RKO (cell line): ENCODE measurements at places on chromosomes 4 and X.

GRCh38 chrX:96224279-96224678 lies 460.4 kb upstream of the DIAPH2 start:
- no peak for DNase-seq

- DNase-seq = no peak
Observed at GRCh38 chr4:145703850-145704497, 24.0 kb downstream of the C4orf51 start.

- no peak for DNase-seq
Observed at GRCh38 chrX:21408307-21408706, 34.1 kb downstream of the CNKSR2 start.

DNA sequence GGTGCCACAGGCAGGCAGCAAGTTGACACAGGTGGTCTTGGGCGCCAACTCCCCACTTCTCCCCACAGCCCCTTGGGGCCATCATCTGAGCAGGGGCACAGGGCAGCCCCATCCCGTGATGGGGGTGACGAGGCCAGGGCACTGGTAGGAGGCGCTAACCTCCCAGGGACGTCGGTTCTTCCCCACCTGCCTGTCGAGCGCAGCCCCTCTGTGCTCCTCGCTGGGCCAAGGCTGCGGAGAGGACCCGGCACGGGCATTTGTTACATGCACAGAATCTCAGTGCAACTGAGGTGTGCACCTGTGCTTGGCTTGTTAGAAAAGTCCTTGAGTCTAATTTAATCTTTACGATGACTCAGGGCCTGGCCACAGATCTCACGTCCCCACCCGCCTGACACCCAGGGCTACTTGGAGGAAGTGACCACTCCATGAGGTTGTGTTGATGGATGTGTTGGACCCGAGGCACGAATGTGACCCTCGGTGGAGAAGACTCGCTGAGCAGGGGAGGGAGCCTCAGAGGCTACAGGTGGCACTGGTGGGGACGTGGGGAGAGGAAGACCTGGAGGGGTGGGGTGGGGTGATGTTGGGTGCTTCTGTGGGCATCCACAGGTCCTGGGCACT lies 3.1 kb upstream of the SH3TC1 start:
- DNase-seq = no peak

GRCh38 chrX:130523460-130524394 lies 121.9 kb downstream of the RBMX2 start:
- DNase-seq = no peak

- DNase-seq = no peak
Observed at GRCh38 chr4:186058253-186058979, 10.5 kb upstream of the TLR3 start.

GRCh38 chr4:124997991-124998390 lies 285.5 kb upstream of the ANKRD50 start:
- no peak for DNase-seq

DNA sequence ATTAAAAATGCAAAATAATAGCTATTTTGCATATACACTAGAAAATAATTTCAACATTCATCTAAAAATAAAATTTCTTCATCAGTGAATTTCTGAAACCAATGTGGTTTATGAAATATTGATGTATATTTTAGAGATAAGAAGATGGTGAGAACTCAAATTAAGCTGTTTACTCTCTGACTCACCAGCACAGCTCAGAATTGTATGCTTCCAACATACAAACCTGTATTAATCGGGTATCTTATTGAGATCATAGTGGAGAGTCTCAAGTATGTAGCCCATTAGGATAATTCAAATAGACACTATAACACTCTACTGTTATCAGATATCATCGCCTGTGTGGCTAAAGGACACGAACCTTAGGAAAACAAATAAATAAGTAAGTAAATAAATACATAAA lies 899.5 kb upstream of the INTU start:
- DNase-seq = no peak

DNA sequence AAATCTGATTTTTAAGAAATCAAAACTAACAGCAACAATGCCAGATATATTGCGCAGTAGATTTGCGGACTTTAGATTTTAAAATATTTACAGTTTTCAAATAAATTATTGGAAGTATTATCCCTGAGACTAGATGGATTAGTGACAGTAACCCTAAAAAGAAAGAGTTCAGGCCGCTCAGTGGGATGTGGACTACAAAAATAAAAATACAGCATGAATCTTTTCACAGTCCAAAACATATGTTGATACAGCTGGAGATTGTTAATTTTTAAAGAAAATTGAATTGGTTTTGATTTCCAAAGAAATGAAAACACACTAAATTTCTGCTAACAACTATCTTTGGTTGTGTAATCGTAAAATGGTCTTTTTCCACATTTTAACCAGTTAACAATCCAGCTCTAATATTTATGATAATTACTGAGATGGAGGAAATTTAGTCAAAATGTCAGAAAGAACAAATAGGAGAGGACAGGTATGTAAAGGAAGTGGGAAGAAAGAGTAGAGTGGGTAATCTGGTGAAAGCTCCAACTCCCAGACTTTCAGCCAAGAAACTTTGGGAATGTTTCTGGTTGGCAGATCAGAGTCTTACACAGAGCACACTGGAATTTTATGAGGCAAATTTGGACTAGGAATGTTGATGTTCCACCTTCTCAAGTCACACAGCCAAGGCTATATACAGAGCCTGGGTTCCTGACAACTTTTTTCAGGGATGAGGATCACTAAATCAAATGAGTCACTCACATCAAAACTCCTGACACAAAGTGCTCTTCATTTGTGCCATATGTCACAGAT lies 15.1 kb downstream of the C4orf36 start:
- no peak for DNase-seq

DNA sequence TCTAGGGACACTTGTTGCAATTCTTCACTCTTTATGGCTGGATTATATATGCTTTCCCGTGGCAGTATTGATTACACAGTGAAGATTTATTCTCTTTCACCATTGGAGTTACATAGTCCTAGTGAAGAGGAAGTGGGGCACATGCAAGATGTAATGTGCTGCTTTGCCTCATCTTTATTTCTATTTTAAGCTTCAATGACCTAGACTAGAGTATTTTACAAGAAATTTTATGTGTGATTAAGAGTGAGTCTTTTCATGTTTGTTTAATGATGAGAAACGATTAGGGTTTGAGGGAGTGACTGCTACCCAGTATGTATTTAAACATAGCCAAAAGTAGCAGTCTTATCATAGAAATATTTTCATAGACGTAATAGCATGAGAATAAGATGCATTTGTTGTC lies 30.8 kb downstream of the DIAPH2 start:
- DNase-seq = no peak

GRCh38 chr4:167955006-167955405 lies 137.3 kb upstream of the ANXA10 start:
- no peak for DNase-seq

GRCh38 chr4:73815145-73815544 lies 21.3 kb upstream of the CXCL6 start:
- DNase-seq = no peak

- peak; percentile 20 for DNase-seq
Observed at GRCh38 chr4:85210353-85210752, 243.9 kb upstream of the WDFY3 start.

DNA sequence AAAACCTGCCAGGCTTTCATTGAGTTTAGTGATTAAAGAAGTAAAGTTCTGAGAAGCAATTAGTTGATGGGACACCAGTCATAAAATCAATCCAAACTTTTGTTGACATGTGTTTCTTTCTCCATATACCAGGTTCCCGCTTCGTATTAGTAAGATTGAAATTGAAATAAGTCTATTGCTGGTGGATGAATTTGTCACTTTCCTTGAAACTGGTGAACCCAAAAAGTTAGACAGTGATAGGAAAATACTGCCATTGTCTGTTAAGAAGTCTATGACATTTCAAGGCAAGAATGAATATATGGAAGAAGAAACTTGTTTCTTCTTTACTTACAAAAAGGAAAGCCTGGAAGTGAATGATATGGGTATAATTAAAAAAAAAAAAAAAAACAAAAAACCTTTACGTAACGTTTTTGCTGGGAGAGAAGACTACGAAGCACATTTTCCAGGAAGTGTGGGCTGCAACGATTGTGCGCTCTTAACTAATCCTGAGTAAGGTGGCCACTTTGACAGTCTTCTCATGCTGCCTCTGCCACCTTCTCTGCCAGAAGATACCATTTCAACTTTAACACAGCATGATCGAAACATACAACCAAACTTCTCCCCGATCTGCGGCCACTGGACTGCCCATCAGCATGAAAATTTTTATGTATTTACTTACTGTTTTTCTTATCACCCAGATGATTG lies at the start of gene CD40LG:
TSS of gene CD40LG (plus strand) at position 482 of the 684 bp plus-strand sequence. CDS start at position 573, 91 bp downstream.
- DNase-seq = no peak

- no peak for DNase-seq
Observed at GRCh38 chrX:23854945-23855344, 52.8 kb downstream of the APOO start.

GRCh38 chrX:67346667-67347066 lies 197.2 kb upstream of the AR start:
- no peak for DNase-seq

GRCh38 chr4:93066749-93067148 lies 761.8 kb upstream of the ATOH1 start:
- DNase-seq = peak; percentile 21

DNA sequence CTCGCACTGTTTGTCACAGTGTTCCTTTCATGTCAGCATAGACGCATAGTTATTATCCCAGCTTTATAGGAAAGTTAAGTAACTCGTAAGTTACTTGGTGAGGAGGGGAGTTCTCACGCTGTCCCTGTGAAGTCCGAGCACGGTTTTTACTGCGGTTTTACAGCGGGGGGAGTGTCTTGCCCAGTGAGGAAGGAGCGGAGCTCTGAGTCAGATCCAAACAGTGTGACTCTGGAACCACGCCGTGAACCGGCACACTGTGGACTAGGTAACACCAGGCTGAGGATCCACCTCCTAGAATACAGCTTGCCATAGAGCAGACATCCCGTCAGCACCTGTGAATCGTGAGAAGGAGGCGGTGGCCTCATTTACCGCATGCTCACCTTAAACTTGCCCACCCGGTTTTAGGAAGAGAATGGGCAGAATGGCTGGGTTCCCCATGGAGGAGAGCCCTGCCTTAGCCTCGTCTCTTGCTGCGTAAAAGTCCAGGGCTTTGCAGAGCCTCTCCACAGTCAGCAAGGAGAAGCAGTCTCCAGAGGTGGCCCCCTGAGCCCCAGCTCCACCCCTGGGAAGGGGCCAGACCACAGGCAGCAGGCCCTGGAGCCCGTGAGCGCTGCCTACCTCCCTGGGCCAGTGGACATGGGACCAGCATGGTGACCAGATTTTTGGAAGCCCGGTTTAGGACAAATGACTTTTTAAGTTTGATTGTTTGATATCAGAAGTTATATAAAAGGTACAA lies 40.2 kb upstream of the HGFAC start:
- no peak for DNase-seq

DNA sequence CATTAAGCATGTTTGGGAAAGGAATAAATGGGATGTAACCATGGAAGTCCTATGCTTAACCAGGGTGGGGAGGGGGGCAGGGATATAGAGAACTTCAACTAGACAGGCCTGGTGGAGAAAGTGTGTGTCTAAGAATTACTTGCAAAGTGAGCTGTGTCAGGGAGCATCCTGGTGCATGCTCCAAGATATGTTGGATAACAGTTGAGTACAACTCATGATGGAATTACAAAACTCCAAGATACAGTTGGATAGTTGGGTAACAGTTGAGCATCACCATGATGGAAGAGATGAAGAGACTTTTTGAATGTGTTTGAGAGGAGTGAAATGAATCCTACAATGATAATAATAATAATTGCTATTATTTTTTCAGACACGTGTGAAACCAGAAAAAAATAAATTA lies 26.1 kb upstream of the ACSL1 start:
- DNase-seq = no peak
